Stimulated activated naive CD4-positive, alpha-beta T cell treated with Interleukin-2 at 50 U/mL for 16 hours (primary cell): ENCODE measurements at places on chromosomes 7 and 10.

GRCh38 chr10:95414844-95415485 lies 124.2 kb upstream of the PDLIM1 start:
- DNase-seq = no peak

GRCh38 chr10:4189281-4189680 lies 404.3 kb upstream of the KLF6 start:
- DNase-seq = no peak

- DNase-seq = no peak
Observed at GRCh38 chr7:15947754-15948153, 261.3 kb upstream of the MEOX2 start.

DNA sequence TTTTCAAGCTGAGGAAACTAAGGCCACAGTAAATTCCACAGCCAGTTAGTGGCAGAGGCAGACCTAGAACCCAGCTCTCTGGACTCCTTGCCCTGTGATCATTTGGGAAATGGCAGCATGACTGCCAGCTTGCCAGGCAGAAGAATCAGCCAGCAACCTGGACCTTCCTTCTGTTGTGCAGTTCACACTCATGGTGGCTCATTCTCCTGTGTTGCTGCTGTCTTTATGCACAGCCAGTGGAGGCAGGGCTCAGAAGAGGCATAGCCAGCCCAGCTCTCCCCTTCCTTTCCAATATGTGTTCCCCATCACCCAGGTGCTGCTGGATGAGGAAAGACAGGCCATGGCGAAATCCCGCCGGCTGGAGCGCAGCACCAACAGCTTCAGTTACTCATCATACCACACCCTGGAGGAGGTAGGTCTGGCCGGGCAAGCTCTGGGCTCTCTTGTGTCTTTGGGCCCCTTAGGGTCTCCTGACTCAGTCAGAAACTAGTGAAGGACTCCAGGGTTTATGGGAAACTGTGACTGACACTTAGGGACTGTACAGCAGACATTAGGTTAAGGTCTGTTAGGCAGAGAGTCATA lies 14.8 kb downstream of the CPA5 start:
- DNase-seq = no peak

GRCh38 chr10:65723525-65723924 lies 1202.3 kb upstream of the LRRTM3 start:
- DNase-seq = no peak

DNA sequence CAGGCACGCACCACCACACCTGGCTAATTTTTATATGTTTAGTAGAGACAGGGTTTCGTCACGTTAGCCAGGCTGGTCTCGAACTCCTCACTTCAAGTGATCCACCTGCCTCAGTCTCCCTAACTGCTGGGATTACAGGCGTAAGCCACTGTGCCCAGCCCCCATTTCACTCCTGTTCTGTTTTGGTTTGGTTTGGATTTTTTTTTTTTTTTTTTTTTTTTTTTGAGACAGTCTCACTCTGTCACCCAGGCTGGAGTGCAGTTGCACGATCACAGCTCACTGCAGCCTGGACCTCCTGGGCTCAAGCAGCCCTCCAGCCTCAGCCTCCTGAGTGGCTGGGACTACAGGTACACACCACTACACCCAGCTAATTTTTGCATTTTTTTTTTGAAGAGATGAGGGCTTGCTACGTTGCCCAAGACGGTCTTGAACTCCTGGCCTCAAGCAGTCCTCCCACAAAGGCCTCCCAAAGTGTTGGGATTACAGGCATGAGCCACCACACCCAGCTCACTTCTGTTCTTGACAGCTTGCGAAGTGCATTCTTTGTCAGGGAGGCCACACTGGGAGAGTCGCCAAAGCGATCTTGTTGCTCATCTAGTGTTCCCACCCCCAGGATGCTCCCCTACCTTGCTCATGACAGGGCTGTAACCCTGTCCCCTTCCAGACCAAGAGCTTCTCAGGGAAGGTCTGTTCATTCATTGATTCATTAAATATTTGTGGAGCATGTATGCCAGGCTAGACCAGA lies 229.1 kb downstream of the CUX1 start:
- no peak for DNase-seq

DNA sequence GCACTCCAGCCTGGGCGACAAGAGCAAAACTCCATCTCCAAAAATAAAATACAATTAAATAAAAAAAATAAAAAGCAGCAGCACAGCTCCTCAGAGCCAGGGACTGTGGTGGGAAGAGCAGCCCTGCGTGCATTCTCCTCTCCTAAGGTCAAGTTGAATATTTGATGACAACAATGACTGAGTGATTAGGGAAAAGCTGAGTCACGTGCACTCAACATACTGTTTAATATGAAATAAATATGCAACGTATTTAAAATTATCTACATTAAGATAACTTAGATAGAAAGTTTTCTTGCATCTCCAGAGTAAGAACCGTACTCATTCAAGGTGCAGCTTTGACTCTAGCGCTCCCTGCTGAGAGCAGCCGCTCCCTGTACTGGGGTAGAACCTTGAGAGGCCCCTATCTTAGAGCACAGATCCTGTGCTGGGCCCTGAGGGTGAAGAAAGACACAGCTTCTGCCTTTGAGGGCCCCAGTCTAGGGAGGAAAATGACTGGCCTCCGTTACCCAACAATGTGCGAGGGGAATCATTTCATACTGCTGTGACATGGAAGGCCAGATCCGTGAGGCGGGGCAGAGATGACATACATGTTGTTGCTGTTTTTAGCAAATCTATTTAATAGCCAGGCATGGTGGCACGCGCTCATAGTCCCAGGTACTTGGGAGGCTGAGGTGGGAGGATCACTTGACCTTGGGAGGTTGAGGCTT lies 81.1 kb downstream of the SVIL start:
- DNase-seq = no peak

GRCh38 chr7:52992001-52992400 lies 43.4 kb upstream of the POM121L12 start:
- DNase-seq = no peak

- peak; percentile 20 for DNase-seq
Observed at GRCh38 chr7:134710854-134711624, 64.4 kb downstream of the BPGM start.
